Endothelial cell (in vitro differentiated cells): ENCODE measurements at places on chromosomes 2 and 18.

DNA sequence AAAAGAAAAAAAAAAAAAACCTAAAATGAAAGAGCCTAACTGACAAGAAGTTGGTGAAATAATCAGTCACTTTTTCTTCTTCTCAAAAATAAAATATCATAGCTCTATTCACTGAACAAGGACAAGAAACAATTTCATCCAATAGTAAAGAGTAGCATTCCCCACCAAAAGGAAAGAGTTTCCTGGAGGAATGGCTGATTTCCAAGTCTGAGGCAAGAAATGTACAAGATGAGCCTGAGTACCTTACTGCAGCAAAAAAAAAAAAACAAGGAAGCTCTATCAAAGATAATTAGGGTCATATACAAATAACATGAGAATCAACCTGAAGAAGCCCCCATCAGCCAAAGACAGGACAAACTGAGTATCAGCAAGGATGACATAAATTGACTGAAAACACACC, 11.5 kb downstream of the ROCK1 start:
- DNase-seq, result no peak

DNA sequence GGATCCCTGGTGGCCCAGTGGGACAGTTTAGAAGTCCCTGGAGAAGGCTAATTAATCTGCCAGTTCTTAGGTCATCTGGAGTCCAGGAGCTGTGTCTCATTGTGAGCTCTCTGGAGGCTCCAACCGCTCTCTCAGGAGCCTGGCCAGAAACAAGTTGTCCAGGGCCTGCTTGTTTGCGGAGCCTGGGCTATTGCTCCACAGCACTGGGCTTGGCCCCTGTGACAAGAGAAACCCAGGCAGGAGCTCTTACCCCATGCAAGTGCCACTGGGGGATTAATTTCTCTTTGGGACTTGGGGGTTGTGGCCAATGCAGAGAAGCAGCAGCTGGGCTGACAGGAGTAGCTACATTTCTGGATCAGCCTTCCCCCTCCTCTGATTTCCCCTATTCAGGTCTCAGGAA, 24.5 kb upstream of the TNP1 start:
- DNase-seq, result no peak

- no peak for DNase-seq
Measured at GRCh38 chr2:242098034-242098433, 228.5 kb downstream of the RTP5 start.

GRCh38 chr2:148455791-148456190, 188.8 kb upstream of the EPC2 start:
- no peak for DNase-seq

DNA sequence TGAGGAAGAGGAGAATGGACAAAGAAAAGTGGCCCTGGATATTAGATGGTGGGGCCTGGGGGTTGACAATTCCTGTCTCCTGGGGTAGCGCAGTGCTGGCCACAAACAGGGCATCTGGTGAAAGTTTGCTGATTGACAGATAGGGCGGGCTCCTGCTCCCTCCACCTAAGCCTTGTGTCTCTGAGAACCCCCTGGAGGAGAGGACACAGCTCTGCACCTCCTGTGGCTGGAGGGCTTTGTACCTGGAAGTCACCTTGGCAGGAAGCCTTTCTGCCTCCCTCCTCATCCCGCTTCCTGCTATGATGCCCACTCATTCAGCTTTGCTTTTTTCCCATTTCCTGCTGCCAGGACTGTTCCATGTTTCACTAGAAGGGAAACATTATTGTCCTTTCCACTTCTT, 72.4 kb downstream of the RHOB start:
- no peak for DNase-seq

DNA sequence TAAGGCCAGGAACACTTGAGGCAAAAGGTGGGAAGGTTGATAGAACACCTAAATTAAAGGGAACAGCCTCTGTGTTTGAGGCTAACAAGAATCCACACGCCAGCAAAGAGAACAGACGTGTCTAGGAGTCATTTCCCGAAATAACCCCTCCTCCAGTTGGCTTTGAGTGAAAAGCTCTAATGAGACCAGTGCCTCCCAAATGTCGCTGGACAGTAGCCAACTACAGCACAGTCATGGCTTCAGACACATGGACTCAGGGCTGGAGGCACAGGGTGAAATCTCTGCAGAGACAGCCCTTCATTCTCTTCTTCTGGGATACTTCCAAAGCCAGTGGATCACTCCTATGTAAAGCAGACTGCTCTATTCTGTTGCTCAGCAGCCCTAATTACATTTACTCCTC, 49.6 kb downstream of the SOWAHC start:
- no peak for DNase-seq

- no peak for DNase-seq
Measured at GRCh38 chr2:165876712-165877111, 76.9 kb downstream of the TTC21B start.

GRCh38 chr2:176553685-176554100, 284.5 kb downstream of the MTX2 start:
- peak; percentile 26 for DNase-seq

DNA sequence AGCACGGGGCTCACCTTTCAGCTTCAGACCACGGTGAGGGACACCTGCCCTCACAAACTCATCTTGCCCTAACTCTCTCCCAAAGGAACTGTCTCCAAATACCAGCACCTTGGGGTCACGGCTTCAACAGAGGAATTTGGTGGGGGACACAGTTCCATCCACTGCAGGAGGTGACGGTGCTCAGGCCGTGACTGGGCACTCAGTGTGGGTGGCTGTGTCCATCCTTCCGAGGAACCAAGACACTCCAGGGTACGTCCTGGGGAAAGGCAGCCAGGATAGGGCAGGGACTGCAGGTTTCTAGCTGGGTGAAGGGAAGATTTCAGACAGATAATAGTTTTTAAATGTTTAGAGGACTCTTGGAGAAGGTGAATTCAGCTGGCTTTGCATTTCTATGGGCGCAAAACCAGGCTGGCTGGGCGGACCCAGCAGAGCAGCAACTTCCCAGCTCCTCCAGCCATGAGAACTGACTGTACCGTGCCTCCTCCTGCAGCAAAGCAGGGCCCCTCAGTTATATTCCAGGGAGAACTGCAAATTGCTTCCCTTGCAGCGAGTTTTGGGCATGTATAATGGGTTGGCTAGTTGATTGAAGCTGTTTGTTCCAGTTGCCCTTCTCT, 23.9 kb upstream of the ALLC start:
- no peak for DNase-seq

DNA sequence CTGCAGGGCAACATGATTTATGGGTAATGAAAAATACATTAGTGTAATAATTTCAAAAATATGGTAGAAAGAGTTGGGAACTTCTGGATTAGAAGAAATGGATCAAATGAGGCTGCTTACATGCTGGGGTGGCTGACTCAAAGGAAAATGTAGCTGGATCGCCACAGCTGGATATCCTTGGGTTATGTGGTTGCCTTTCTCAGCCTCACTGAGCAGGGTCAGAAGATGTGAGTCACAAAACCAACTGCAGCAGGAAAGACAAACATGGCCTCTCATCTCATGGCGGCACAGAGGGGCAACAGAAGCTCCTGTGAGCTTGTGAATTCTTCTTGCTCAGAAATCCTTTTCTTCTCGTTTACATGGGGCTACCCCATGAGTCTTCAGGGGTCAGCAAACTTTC, 317.1 kb upstream of the SPRED2 start:
- no peak for DNase-seq

DNA sequence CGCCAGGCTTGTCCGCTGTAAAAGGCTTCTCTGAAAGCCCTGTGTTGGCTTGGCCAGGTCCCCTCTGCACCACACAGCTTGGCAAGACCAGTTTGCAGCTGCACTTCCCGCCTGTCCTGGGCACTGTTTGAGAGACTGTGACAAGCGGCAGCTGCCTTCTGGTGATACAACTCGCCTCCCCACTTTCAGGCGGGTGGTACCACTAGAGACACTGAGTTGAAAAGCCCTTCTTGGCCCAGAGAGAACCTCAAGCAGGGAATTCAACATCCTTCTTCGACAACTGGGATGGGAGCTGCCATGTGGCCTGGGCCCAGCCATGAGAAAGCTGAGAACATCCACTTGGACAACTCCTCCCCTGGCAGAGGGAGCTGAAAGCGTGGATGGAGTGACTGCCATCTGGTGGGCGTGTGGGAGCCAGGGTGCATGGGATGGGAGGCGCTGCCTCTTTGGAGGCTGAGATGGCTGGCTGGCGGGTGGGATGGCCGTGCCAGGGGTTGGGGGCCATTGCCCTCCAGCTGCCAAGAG, 125.5 kb upstream of the REV1 start:
- DNase-seq, result no peak

- DNase-seq, result no peak
Measured at GRCh38 chr2:21431078-21431477, 307.3 kb downstream of the TDRD15 start.

- no peak for DNase-seq
Measured at GRCh38 chr18:38421021-38421420, 855.4 kb upstream of the CELF4 start.

GRCh38 chr2:231161252-231161839, 36.5 kb upstream of the HTR2B start:
- no peak for DNase-seq

DNA sequence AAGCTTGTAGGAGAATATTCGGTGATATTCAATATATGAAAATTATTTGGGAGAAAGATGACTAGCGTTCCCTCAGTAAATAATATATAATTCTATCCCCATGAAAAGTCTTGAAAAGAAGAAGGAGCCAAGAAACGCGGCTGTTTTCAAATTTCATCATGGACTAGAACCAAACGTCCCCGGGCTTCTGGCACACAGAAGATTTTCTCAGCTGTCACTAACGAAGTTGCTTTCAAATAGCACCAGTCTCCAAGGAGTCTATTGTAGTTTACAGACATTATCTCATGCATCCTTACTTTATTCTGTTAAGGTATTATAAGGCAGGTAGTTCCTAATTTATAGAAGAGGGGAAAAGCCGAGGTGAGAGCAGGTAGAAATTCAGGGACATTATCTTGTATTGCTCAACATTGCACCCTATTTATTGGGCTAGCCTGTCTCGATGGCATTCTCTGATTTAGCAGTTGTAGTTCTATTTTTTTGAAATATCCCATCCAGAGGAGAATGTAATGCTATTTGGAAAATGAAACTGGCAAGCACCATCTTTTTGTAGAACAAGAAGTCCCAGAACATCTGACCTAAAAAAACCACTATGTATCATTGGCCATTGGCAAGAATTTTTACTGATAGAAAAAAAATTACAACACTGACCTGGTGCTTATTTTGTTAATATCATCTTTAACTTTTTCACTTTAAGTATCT, 198.1 kb upstream of the RASGRP3 start:
- DNase-seq, result no peak

- DNase-seq, result no peak
Measured at GRCh38 chr18:38940863-38941531, 1375.4 kb upstream of the CELF4 start.

GRCh38 chr2:223469270-223470046, 132.7 kb downstream of the SCG2 start:
- no peak for DNase-seq

DNA sequence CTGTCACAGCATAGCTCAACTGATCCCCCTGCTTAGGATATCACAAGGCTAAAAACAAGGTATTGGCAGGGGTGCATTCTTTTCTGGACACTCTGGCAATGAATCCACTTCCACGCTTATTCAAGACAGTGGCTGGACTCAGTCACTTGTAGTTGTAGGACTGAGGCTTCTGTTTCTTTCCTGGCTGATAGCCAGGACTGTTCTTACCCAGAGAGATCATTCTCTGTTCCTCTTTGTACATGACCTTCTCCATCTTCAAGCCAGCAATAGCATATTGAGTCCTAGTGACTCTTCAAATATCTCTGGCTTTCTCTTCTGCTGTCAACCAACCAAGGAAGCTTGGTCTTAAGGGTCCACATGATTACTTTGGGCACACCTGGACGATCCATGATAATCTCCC, 241.3 kb downstream of the RBM43 start:
- DNase-seq, result no peak

DNA sequence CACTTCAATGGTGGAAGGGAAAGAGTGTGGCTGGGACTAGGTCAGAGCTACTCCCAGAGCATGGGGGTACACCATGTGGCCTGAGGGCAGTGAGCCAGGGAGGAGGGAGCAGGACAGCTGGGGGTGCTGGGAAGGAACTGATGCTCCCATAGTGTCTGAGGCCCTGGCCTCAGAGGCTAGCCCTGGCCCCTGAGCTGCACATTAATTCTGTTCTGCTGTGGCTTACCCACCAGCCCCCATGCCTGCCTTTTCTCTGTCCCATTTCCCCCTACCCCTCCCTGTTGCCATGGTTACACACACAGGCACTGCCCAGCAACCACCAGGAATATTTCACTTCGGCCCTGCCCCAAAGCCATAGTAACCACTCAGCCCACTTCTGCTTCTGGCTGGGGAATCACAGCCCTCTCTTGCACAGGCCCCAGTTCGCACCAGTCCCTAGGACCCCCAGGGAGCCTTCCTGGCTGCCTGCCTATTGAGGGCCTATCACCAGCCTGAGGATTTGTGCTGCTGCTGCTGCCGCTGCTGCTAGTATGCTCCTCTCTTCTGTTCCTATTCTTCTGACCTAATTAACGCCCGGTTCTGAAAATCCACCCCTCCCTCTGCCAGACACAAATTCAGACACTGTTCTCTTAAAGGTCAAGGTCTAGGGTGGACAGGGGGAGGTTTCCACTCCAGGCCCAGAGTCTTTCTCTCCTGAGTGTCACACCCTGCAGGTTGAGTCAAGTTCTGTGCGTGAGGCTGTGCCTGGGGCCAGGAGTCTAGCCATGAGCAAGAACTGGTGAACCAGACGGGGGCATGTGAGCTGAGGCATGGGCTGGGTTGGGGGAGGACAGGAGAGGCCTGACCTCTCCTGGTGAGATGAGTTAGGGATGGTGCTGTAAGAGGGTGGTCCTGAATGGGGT, 87.1 kb upstream of the MCFD2 start:
- DNase-seq, result no peak

GRCh38 chr2:128016620-128017019, 11.2 kb downstream of the SAP130 start:
- no peak for DNase-seq

DNA sequence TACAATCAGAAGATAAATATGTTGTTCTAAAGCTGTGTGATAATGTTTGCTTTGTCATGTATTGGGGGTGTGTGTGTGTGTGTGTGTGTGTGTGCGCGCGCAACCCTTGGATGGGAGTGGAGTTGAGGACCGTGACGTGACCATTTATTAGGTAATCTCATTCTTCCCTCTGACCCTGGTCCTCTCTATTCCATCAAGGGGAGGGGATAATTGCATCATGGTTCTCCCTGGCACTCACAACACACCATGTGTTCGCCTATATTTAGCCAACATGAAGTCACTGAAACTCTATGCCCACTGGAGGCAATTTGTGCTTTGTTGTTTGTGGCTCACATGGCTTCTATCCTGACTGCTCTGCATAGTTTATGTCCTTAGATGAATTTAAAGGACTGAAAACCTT, 79.8 kb upstream of the LRPPRC start:
- DNase-seq, result no peak

- no peak for DNase-seq
Measured at GRCh38 chr18:31162419-31162793, 250 bp downstream of the DSC1 start.
